Activated CD8-positive, alpha-beta memory T cell treated with anti-CD3 and anti-CD28 coated beads, Interleukin-2, amount 50 U/mL, for 48 hours (primary cell): ENCODE measurements at places on chromosomes 12 and 14.

DNA sequence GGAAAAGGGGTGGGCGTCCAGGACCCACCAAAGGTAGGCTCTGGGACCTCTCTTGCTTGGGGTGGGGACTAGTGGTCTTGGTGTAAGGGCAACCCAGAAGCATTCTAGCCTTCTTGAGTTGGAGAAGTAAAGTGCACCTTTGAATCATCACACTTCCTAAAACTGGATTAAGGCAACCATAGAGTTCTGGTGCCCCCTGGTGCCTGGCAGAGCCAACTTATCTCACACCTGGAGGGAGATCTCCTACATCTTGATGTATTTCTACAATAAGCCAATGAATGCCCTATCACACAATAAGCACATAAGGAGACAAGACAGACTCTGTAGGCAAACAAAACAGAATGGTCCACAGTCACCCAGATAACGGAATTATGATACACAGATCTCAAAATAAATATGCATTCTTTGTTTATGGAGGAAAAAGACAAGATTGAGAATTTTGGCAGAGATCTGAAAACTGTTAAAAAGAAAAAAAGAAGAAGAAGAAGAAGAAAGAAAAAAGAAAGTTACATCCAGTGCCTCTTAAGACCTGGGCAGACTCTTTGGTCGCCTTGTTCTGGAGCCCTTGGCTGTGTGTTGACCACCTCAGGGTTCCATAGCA, 95.9 kb upstream of the PPP2R5C start:
- no peak for DNase-seq

- no peak for DNase-seq
Measured at GRCh38 chr12:46485853-46486252, 113.3 kb upstream of the SLC38A2 start.

DNA sequence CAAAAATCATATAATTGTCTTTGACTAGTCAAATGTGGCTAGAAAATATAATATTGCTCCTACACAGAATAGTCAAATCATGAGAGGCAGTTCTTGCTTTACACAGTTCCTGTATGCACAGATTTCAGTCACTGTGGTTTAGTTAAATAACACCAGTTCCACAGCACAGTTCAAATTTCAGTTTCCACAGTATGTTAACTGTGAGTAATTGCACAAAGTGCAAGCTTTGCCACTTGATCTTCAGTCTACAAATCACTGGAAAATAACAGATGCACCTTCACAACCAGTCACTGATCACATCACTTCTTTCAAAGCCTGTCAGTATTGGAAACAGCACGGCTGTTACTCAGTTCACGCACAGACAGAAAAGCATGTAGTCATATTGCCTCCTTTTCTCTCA, 38.7 kb downstream of the KCNH5 start:
- DNase-seq, result no peak

GRCh38 chr12:20567413-20567812, 127.7 kb upstream of the SLCO1C1 start:
- DNase-seq, result no peak

DNA sequence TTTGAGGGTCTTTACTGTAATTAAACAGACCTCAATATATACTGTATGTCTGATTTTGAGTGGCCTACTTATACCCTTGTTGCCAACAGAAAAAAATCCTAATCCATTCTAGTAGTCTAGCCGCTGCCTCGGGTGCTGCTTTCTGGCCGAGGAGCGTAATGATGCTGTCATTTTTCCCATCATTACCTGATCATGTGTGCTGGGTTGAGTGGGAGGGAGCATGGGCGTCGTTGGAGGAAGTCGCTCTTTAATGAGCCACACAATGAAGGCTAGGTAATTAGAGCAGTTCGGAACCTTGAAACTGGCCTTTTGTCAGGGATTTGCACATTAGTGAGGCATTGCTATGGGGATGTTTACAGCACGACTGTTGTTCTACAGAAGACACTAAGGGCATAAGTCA, 76.1 kb upstream of the RFX4 start:
- no peak for DNase-seq
